Suppressor macrophage treated with lipopolysaccharide for 1 hour (primary cell): ENCODE measurements at places on chromosomes 12 and 14.

- DNase-seq: no peak
These were observed 8.0 kb downstream of the SNW1 start for GRCh38 chr14:77752799-77753516.

- no peak for DNase-seq
These were observed 153.7 kb upstream of the PLXNC1 start for GRCh38 chr12:93994721-93995120.

DNA sequence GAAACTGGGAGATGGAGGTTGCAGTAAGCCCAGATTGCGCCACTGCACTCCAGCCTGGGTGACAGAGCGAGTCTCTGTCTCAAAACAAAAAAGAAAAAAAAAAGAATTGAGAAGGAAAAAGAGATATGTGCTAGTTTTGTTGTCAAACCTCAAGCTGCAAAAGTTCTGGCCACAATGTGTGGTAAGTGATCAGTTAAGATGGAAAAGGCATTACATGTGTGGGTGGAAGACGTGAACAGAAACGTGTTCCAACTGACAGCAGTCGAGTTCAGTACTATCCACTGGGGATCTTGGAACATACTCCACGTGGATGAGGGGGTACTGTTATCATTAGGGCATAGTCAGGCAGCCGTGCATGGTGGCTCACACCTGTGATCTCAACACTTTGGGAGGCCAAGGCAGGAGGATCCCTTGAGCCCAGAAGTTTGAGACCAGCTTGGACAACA is 17.3 kb downstream of the GPR68 start:
- no peak for DNase-seq

DNA sequence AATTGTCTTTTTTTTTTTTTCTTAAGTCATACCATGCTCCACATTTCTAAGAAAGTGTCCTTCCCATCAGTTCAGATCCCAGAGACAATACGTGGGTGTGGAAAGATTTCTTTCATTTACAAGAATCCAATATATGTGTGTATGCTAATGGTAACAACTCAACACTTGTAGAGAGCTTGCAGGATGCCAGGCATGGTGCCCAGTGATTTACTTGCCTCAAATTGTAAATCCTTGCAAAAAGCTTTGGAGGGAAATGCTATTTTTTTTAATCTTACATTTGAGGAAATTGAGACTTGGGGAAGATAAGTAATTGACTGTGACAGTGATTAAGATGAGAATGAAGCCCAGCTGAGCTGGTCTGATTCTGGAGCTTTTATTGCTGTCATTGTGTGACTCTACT is 1264.6 kb upstream of the SEL1L start:
- no peak for DNase-seq

DNA sequence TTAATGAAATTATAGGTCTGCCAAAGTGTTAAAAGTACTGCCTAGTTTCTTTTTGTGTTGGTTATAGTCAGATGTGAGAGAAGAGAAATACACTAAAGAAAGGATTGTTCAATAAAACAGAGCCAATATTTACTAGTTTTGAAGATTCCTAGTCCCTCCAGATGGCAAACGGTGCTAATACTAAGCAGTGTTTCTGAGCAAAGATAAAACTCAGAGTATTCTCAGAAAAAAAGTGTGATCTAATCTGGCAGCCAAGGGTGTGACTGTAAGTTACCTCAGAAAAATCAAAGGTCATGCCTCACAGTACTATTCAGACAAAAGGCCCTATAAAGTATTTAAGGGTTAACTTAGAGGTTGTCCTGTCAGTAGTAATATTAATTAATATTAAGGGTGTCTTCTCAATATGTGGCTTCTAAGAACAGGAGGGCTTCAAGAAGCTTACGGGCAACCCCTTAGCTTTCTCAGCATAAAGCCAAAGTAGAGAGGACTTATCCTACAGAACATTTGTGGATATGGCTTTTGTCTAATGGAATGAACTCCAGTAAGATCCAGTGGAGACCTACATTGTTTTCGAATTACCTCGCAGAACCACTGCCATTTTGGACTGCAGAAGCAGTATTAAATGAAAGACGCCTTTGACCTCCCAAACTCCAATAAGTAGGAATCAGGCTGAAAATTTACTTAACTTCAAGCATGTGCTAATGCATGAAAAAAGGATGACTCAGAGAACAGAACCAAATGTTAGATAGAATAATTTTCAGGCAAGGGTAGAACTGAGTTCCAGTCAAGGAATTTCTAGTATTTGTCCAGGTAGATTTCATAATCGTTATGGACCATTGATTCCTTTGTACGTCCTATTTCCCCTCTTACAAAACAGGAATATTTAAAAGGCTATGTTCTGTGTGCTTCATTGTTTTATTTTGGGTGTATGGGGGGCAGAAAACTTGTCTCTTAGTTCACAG is 46.6 kb downstream of the USP15 start:
- DNase-seq: no peak

GRCh38 chr12:116368196-116369194 is 91.0 kb upstream of the MED13L start:
- no peak for DNase-seq

DNA sequence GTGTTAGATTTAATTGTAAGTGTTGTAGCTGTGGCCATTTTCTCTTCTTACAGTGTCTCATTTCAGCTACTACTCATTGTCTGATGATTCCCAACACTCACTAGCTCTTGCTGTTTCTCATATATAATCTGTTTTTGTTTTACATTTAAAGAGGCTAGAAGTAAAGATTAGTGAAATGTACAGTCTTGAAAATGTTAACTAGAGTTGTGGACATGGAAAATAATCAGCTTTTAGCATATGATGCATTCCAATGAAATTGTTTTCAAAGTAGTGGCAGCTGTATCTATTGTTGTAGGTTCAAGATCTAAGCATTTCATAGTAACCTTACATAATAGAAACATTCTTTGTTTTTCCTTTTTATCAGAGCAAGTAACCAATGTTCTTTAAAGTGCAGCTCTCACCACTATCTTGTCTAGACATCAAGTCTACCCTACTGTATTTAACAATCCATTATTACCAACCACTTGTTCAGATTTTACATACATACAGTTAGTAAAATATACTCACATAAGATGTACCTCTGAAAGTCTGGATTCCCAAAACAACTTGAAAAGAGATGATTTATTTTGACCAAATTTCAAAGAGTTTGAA is 76.9 kb downstream of the PPHLN1 start:
- no peak for DNase-seq

GRCh38 chr12:95218150-95219133 is 835 bp downstream of the VEZT start:
- DNase-seq: peak; percentile 71

DNA sequence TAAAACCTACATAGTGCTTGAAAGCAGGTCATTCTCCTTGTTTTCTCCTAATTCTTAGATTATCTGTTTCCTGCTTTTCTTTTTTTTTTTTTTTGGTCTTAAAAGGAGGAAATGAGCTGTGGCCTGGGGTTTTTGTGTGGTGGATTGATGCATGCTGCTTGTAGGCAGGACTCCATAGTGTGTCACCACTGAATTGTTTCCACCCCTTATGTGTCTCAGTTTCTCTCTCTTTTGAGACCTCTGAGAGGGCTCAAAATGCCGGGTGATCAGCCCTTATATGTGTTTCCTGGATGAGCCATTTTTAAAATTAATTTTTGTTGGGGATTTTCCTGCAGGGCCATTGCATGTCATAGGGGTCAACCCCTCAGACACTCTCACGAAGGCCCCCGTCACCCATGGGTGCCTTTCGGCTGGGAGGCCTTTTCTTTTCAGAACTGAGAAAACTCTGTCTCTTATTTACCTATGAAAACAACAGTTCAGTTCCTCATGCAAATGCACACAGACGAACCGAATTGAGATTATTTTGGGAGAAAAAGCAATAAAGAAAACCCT is 32.0 kb upstream of the LRRK2 start:
- DNase-seq: peak; percentile 74

DNA sequence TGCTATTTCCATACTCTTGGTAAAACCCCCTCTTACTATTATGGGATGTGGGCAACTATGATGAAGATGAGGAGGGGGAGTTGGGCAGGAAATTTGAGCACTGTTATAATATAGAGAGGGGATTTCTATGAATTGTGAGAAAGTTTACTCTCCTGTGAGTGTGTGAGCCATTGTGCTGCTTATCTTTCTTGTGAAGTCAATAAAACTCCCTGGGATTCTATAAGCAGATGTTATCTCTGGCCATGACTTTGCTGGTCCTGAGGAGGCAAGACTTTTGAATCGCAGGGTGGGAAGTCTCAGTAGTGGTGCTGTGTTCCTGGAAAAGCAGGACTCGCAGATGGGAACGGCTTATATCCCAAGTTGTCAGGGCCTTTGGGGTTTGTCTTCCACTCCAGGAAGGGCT is 62.2 kb downstream of the EMP1 start:
- DNase-seq: no peak

DNA sequence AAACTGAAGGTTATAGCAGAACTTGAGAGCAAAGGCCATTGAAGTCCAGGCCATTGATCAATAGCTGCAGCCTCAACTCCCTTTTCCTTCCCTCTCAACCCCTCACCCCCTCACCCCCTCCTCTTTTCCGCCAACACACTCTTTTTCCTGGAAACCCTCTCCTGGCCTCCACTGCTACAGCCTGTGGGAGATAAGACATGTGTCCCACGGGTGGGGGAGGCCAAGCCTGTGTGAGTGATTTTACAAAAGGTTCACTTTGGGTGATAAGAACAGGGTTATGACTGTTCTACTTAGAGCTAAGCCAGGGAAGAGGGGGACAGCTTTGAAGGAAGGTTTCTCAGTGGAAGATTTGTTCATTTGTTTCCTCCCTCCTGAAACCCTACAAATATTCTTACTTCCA is 9.2 kb upstream of the FGF23 start:
- DNase-seq: no peak

DNA sequence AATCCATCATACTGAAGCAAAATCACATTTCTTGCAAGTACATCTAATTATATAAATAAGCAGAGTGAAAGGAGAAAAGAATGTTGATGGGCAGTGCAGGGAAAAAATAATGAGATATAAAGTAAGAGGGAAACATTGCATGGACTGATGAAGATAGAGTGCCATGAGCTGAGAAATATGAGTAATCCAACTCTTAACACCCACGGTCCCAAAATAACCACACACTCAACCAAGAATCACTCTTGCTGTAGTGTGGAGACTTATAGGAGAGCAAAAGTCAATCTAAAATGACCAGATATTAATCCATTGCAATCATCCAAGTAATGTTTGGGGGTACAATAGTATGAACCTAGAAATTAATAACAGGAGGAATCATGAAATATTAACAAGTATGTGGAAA is 40.2 kb downstream of the MYF5 start:
- DNase-seq: peak; percentile 8

GRCh38 chr14:31090883-31091764 is 64.9 kb upstream of the STRN3 start:
- DNase-seq: peak; percentile 97

GRCh38 chr14:106776395-106776983 is 1250.1 kb downstream of the TMEM121 start:
- no peak for DNase-seq

GRCh38 chr12:127507341-127507740 is 759.6 kb upstream of the TMEM132C start:
- no peak for DNase-seq

DNA sequence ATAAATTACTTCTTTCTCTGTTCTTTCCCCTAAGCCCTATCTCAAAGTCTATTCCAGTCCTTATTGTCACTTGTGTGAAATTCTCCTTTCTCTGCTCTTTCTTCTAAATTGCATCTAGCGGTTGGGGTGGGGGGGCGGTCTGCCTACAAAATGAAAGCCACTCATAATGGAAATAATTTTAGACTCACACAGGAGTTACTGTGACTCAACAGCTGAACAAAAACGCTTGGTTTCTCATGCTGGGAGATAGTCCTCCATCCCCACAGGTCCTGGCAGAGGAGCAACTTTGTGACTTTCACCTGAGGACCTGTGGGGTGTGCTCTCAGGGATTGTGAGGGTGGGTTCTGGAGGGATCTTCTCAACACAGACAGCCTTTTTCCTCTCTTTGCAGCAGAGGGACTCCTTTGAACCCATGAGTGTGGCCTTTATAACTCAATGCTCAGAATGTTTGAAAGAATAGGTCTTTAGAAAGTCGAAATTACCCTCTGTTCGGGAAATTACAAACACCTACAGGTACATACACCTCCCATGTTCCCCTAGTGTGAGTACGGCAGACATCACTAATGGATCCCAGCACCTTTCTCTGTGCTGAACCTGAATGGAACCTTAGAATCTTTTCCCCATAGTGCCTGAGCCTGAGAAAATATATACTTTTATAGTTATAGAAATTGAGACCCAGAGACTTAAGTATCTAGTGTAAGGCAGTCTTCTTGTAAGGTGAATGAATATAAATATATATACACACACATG is 109.7 kb downstream of the CHST11 start:
- DNase-seq: no peak

GRCh38 chr12:40474630-40475029 is 217.6 kb upstream of the CNTN1 start:
- no peak for DNase-seq

GRCh38 chr14:24710403-24711112 is 76.6 kb upstream of the GZMB start:
- DNase-seq: peak; percentile 81

GRCh38 chr14:75495882-75496281 is 26.4 kb upstream of the BATF start:
- DNase-seq: peak; percentile 25

- no peak for DNase-seq
These were observed 14.1 kb upstream of the LRP1-AS start for GRCh38 chr12:57161491-57161890.

DNA sequence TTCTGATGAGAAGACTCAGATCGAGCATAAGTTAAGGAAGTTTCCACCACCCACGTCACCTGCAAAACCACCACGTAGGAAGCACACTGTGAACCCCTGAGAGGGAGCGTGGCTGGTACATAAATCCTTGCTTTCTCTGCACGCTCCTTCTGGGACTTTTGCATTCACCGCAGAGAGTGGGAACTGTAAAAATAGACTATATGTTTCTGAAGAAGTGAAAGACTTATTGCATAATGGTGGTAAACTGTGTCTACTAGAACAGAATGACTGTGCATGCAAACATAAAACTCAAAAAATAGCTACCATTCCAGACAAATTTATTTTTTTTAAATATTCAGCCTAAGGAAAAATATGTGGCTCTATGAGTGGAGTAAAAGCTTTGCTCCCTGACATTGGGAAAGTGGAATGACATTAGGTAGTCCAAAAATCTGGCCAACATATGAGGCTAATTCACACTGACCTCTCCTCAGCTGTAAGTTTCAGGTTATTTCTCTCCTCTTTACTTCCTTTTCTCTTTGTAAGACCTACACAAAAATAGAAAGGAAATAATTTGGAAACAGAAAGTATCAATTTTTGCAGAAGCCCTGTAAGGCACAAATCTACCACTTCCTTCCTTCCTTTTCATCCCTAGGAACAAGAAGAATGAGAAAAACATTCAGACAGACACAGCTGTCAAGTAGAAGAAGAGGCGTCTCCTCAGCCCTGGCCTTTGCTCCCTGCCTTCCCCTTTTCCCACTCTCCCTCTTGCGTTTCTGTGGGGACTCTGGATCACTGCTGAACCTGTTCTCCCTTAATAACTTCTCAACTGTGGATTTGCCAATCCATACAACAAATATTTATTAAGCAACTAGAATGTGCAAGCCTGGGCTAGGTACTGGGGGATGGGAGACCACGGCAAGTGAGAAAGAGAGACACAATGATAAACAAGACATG is 264.3 kb upstream of the FOXN3 start:
- peak; percentile 39 for DNase-seq

GRCh38 chr12:104223712-104224111 is 8.1 kb downstream of the TXNRD1 start:
- DNase-seq: no peak

GRCh38 chr14:20998674-20999366 is at the start of gene SLC39A2:
TSS of gene SLC39A2 (plus strand) at chr14:20999293. CDS start at chr14:20999447, 154 bp downstream.
- peak; percentile 66 for DNase-seq

GRCh38 chr14:33464254-33464962 is 486.5 kb downstream of the EGLN3 start:
- no peak for DNase-seq
